ENCODE measurements at places on chromosomes 12 and 14.

GRCh38 chr12:102903337-102904007 lies 13.6 kb downstream of the PAH start:
- H3K27ac ChIP-seq = no peak overlapping the region
- no peaks in the 10 kb centered on the region for H3K4me1 ChIP-seq
- no peak overlapping the region for H3K4me3 ChIP-seq
- no peaks in the 10 kb centered on the region for H3K36me3 ChIP-seq

GRCh38 chr12:111417784-111418593 lies 12.3 kb downstream of the SH2B3 start:
- peaks cover 40% of the 10 kb centered on the region for H3K4me1 ChIP-seq
- H3K36me3 ChIP-seq = peaks cover 19% of the 10 kb centered on the region
- DNase-seq = no peak
- H3K4me3 ChIP-seq = no peak overlapping the region

- H3K27ac ChIP-seq = no peak overlapping the region
- no peaks in the 10 kb centered on the region for H3K36me3 ChIP-seq
- H3K4me3 ChIP-seq = peak overlapping the region; percentile 75
- H3K27me3 ChIP-seq = peaks cover 99% of the 10 kb centered on the region
- H3K4me1 ChIP-seq = peaks cover 36% of the 10 kb centered on the region
Observed at GRCh38 chr12:49345051-49345824, 1.4 kb upstream of the DNAJC22 start.

DNA sequence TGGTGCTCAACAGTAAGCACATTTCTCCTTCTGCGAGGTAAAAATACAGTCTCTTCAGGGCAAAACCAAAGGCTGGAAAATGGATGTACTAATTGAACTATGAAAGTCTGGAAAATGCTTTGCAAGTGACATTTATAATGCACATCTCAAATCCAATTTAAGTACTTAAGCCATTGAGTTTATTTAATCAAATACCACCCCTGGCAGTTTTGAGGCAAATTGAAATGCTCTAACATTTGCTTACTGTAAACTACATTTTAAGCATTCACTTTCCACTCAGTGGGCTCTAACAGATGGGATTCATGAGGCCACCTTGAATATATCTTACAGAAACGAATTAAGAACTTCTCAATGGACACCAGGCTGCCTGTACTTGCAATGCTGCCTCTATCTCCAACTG lies 69.7 kb downstream of the HELB start:
- no peak overlapping the region for H3K27ac ChIP-seq
- no peaks in the 10 kb centered on the region for H3K36me3 ChIP-seq
- peaks cover 4% of the 10 kb centered on the region for H3K4me1 ChIP-seq
- no peak overlapping the region for H3K4me3 ChIP-seq

All from WTC11 (cell line).